SJCRH30 (cell line): ENCODE measurements at places on chromosomes 7 and 10.
A peak's percentile ranks its signal among the peaks of the same experiment; 100 is the strongest.

DNA sequence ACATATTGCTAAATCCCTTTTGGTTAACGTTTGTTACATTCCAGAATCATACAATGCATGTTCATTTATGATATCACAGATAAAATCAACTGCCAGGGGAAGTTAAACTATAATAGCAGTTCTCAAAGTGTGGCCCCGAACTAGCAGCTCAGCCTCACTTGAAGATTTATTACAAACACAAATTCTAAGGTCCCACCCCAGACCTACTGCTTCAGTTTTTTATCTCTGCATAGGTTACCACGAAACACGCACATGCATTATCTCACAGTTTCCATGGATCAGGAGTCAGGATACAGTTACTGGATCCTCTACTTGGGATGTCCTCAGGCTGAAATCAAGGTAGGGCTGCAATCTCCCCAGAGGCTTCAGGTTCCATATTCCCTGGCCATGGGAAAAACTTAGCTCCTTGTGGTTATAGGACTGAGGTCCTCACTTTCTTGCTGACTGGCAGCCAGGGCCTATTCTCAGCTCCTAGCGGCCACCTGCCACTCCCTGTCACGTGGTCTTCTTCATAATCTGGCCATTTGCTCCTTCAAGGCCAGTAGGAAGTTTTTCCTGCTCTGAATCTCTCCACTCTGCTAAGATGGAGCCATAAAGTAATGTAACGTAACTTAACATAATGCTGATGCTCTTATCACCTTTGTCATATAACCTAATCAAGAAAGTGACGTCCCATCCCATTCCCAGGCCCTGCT lies 50.5 kb upstream of the YAE1 start:
- no peaks in the 10 kb centered on the region for H3K4me1 ChIP-seq
- H3K27me3 ChIP-seq, result no peaks in the 10 kb centered on the region
- no peak overlapping the region for H3K4me3 ChIP-seq

GRCh38 chr7:41197769-41198168 lies 505.1 kb downstream of the INHBA start:
- H3K4me1 ChIP-seq, result no peaks in the 10 kb centered on the region
- no peak for DNase-seq
- H3K27ac ChIP-seq, result no peak overlapping the region
- no peak overlapping the region for H3K4me3 ChIP-seq
- no peaks in the 10 kb centered on the region for H3K27me3 ChIP-seq
- no peaks in the 10 kb centered on the region for H3K36me3 ChIP-seq

DNA sequence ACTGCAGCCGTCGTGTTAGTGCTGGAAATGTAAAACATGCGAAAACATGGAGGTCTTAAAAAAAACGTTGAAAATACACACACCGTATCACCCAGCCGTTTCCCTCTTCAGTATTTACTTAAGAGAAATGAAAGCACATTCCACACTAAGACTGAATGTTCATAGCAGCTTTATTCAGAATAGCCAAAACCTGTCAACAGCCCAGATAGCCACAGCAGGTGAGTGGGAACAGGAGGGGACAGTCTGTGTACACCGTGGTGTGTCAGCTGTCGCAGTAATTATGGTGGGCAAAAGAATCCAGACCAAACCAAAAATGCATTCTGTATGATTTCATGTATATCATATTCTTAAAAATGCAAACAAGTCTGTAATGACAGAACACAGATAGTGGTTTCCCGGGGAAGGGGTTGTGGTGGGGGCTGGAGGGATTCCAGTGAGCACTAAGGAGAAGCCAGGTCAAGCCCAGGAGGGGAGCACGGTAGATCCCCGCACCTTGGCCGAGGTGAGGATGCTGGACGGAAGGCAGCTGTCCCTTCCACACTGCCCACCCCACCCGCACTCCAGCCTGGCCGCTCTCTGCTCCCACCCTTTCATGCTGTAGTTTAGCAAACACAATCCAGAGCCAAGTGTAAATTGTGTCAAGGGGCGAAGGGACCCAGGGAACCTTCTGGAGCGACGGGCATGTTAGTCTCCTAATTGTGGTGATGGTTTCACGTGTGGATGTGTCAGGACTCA lies 123.6 kb downstream of the NKX6-2 start:
- H3K36me3 ChIP-seq, result no peaks in the 10 kb centered on the region
- H3K27ac ChIP-seq, result peak overlapping the region; percentile 84
- H3K4me1 ChIP-seq, result peaks cover 17% of the 10 kb centered on the region

GRCh38 chr7:39987641-39988347 lies 37.7 kb downstream of the CDK13 start:
- H3K4me1 ChIP-seq, result no peaks in the 10 kb centered on the region
- H3K27ac ChIP-seq, result no peak overlapping the region
- H3K4me3 ChIP-seq, result no peak overlapping the region
- DNase-seq, result no peak
- no peaks in the 10 kb centered on the region for H3K27me3 ChIP-seq

GRCh38 chr10:130403153-130404075 lies 267.2 kb downstream of the GLRX3 start:
- no peak for DNase-seq
- H3K4me3 ChIP-seq, result no peak overlapping the region
- no peak overlapping the region for H3K27ac ChIP-seq
- no peaks in the 10 kb centered on the region for H3K36me3 ChIP-seq
- no peaks in the 10 kb centered on the region for H3K27me3 ChIP-seq

- DNase-seq, result no peak
- no peak overlapping the region for H3K27ac ChIP-seq
- H3K4me3 ChIP-seq, result no peak overlapping the region
- peaks cover 34% of the 10 kb centered on the region for H3K4me1 ChIP-seq
Observed at GRCh38 chr10:102274062-102274461, 28.7 kb downstream of the GBF1 start.

DNA sequence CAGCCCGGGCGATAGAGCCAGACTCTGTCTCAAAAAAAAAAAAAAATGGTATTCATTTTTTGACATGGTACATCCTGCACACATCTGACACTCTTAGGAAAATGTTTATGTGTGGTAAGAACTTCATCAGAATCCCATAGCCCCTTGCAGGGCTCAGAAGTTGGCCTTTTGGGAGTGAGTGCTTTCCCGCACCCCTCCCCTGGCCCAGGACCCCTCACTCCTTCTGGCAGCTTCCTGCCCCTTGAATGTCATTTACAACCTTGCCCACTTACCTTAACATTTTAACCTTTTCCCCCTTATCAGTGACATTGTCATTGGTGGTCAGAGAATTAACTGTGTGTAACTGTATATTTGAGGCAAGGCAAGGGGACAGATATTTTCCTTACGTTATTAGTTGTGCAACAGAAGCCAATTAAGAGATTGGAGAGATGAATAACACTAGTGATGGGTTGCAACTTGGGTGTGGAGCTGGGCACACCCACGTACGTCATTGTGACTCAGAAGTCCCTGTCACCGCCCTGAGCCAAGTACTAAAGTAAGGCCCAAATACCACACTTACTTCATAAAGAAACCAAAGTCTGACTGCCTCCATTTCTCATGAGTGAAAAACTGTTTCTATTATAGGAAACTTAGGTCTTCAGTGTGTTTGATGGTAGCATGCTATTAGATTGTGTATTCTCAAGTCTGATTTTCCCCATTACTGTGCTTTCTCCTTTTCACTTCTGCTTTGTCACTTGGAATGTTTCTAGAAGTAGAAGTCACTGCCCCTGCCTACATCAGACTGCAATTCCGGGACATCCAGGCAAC lies 31.6 kb downstream of the OGDH start:
- no peaks in the 10 kb centered on the region for H3K27me3 ChIP-seq
- H3K27ac ChIP-seq, result peak overlapping the region; percentile 81; the same call in 1 of the 2 replicates
- H3K4me1 ChIP-seq, result peaks cover 58% of the 10 kb centered on the region
- no peak overlapping the region for H3K4me3 ChIP-seq
- no peak for DNase-seq

GRCh38 chr10:70054902-70055301 lies 2.3 kb downstream of the MACROH2A2 start:
- H3K4me3 ChIP-seq, result no peak overlapping the region
- H3K27me3 ChIP-seq, result 0 out of 2 replicates have a peak, but pooled peaks cover 4% of the 10 kb centered on the region
- H3K4me1 ChIP-seq, result no peaks in the 10 kb centered on the region
- no peak for DNase-seq

DNA sequence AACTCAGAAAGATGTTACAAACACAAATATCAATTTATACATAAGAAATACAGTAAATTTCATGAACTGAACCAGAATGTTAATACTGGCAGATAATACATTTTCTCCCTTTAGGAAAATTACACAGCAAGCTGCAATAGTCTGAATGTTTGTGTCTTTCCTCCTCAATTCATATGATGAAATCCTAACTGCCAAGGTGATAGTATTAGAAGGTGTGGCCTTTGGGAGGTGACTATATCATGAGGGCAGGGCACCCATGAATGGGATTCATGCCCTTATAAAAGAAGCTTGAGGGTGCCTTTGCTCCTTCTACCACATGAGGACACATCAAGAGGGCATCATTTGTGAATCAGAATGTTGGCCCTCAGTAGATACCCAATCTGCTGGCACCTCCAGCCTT lies 64.3 kb upstream of the GPR22 start:
- H3K27me3 ChIP-seq, result no peaks in the 10 kb centered on the region
- H3K4me1 ChIP-seq, result no peaks in the 10 kb centered on the region
- no peak overlapping the region for H3K27ac ChIP-seq
- no peaks in the 10 kb centered on the region for H3K36me3 ChIP-seq
- H3K4me3 ChIP-seq, result no peak overlapping the region

DNA sequence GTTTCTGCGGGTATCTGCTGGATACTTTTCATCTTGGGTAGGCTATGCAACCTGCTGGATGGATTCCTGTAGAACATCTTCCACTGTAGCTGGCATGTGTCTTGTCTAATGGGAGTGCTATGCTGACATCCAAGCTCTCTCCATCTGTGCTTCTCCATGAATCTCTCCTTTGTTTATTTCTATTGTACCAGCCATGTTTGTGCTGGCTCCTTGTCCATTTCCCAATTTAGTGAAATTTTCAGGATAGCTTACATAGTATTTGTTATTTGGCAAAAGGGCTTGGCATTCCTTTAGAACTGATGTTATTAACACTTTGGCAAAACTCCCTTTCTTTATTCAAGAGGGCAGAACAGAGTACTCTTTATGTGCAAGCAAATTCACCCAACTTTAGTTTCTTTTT lies 198.0 kb downstream of the CSTF2T start:
- no peaks in the 10 kb centered on the region for H3K4me1 ChIP-seq
- H3K4me3 ChIP-seq, result no peak overlapping the region
- no peaks in the 10 kb centered on the region for H3K27me3 ChIP-seq
- no peak for DNase-seq
- no peaks in the 10 kb centered on the region for H3K36me3 ChIP-seq
- no peak overlapping the region for H3K27ac ChIP-seq

- H3K36me3 ChIP-seq, result peaks cover 4% of the 10 kb centered on the region; the same call in 1 of the 2 replicates
- no peaks in the 10 kb centered on the region for H3K27me3 ChIP-seq
- H3K4me1 ChIP-seq, result peaks cover 12% of the 10 kb centered on the region
- DNase-seq, result no peak
Observed at GRCh38 chr7:23474829-23475575, 4.7 kb upstream of the IGF2BP3 start.

- H3K36me3 ChIP-seq, result no peaks in the 10 kb centered on the region
- no peak for DNase-seq
- H3K27me3 ChIP-seq, result no peaks in the 10 kb centered on the region
- no peak overlapping the region for H3K4me3 ChIP-seq
- H3K4me1 ChIP-seq, result peaks cover 5% of the 10 kb centered on the region; the same call in 1 of the 2 replicates
- no peak overlapping the region for H3K27ac ChIP-seq
Observed at GRCh38 chr10:27660711-27661110, 84.9 kb downstream of the MKX start.

GRCh38 chr7:112089551-112089950 lies 116.6 kb downstream of the DOCK4 start:
- no peak for DNase-seq
- no peaks in the 10 kb centered on the region for H3K4me1 ChIP-seq
- no peaks in the 10 kb centered on the region for H3K36me3 ChIP-seq
- H3K27me3 ChIP-seq, result no peaks in the 10 kb centered on the region
- H3K27ac ChIP-seq, result no peak overlapping the region

- no peak overlapping the region for H3K27ac ChIP-seq
- H3K27me3 ChIP-seq, result no peaks in the 10 kb centered on the region
- no peak for DNase-seq
- no peak overlapping the region for H3K4me3 ChIP-seq
Observed at GRCh38 chr10:43361547-43362190, 9.8 kb upstream of the FXYD4 start.

DNA sequence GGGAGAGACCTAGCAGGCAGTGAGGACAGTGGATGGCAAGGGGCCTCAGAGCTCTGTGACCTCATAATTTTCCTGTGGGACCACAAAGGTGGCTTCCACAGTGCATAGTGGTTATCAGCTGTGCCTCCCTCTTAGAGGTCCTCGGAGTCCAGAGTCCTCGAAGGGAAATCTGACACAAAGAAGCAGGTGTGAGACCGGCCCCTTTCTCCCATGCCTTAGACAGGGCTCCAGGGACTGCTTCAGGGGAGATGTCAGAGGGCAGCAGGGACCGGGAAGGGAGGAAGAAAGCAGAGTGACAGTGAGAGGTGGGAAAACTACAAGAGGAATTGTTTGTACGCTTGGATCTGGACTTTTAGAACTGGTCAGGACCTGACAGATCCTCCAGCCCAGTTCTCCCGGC lies 66.3 kb downstream of the BAMBI start:
- H3K27ac ChIP-seq, result no peak overlapping the region
- H3K4me3 ChIP-seq, result no peak overlapping the region
- H3K4me1 ChIP-seq, result no peaks in the 10 kb centered on the region
- peak; percentile 40 for DNase-seq

DNA sequence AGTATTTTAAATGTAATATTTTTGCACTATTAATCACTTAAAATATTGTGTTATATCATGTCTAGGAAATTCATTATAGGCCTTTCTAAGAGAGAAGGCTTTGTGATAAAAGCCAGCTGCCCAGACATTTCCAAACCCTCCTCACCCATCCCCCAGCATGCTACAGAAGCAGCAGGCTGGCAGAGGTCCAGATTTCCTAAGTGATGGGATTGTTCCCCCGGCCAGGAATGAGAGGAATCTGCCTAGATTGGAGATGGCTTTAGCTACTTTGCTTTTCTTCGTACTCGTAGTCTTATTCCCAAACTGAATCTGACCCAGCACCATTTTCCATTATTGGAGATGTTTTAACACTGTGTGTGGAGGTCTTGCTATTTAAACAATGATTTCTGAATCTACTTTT lies 29.4 kb downstream of the CDK14 start:
- H3K36me3 ChIP-seq, result no peaks in the 10 kb centered on the region; the same call in 1 of the 2 replicates
- peak overlapping the region; percentile 89 for H3K27ac ChIP-seq
- H3K4me1 ChIP-seq, result peaks cover 54% of the 10 kb centered on the region
- peak overlapping the region; percentile 8 for H3K4me3 ChIP-seq
- H3K27me3 ChIP-seq, result no peaks in the 10 kb centered on the region

DNA sequence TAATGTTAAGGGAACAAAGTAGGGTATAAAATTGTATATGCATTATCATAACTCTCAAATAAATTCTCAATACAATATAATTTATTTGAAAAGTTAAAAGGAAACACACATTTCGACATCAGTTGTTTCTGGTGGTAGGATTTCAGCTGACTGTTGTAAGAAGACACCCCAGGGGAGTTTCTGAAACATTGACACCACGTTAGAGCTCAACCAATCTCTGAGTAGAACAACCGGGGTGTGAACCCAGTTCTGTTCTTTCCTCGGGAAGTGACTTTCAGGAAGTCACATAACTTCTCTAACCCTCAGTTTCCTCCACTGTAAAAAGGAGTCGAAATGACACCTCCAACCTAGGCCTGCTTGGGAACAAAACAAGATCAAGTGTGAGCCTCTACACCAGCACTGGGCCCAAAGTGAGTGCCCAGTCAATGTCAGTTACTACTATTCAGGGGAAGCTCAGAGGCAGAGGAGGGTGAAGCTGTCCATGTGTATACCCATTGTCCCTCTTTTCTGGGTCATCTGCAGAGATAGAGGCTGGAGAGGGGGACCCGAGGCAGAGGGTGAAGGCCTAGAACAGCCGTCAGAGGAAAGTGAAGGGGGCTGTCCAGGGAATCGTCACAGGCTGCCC lies 67.1 kb downstream of the AOAH start:
- H3K27ac ChIP-seq, result no peak overlapping the region
- H3K4me3 ChIP-seq, result no peak overlapping the region
- peaks cover 34% of the 10 kb centered on the region for H3K4me1 ChIP-seq
- no peaks in the 10 kb centered on the region for H3K27me3 ChIP-seq
